Naive thymus-derived CD4-positive, alpha-beta T cell (primary cell): ENCODE measurements at places on chromosomes 16 and 17.

GRCh38 chr16:30031477-30031918 is 427 bp upstream of the TLCD3B start:
- no peaks in the 10 kb centered on the region for H3K4me1 ChIP-seq
- no peak for DNase-seq
- H3K36me3 ChIP-seq, result no peaks in the 10 kb centered on the region

GRCh38 chr17:50926523-50926922 is 60.4 kb upstream of the TOB1 start:
- no peaks in the 10 kb centered on the region for H3K27me3 ChIP-seq
- no peak overlapping the region for H3K4me3 ChIP-seq
- no peak overlapping the region for H3K27ac ChIP-seq
- DNase-seq, result no peak

- H3K27ac ChIP-seq, result no peak overlapping the region
- H3K27me3 ChIP-seq, result no peaks in the 10 kb centered on the region
- no peak for DNase-seq
- no peak overlapping the region for H3K4me3 ChIP-seq
- H3K4me1 ChIP-seq, result peaks cover 7% of the 10 kb centered on the region
These were observed 12.2 kb upstream of the CXCL16 start for GRCh38 chr17:4751932-4752331.

- no peak overlapping the region for H3K4me3 ChIP-seq
- DNase-seq, result no peak
- H3K4me1 ChIP-seq, result peaks cover 9% of the 10 kb centered on the region
- H3K36me3 ChIP-seq, result no peaks in the 10 kb centered on the region
These were observed 1.6 kb upstream of the LRRC75A start for GRCh38 chr17:16493531-16494046.

- H3K4me3 ChIP-seq, result no peak overlapping the region
- no peaks in the 10 kb centered on the region for H3K27me3 ChIP-seq
- H3K27ac ChIP-seq, result no peak overlapping the region
- H3K4me1 ChIP-seq, result no peaks in the 10 kb centered on the region
- no peak for DNase-seq
- no peaks in the 10 kb centered on the region for H3K36me3 ChIP-seq
These were observed 26.3 kb upstream of the DOC2B start for GRCh38 chr17:207775-208174.
